ENCODE measurements at places on chromosomes 11 and 22.

- no peak for DNase-seq
These were observed 67.0 kb downstream of the SC5D start for GRCh38 chr11:121359591-121359990.

DNA sequence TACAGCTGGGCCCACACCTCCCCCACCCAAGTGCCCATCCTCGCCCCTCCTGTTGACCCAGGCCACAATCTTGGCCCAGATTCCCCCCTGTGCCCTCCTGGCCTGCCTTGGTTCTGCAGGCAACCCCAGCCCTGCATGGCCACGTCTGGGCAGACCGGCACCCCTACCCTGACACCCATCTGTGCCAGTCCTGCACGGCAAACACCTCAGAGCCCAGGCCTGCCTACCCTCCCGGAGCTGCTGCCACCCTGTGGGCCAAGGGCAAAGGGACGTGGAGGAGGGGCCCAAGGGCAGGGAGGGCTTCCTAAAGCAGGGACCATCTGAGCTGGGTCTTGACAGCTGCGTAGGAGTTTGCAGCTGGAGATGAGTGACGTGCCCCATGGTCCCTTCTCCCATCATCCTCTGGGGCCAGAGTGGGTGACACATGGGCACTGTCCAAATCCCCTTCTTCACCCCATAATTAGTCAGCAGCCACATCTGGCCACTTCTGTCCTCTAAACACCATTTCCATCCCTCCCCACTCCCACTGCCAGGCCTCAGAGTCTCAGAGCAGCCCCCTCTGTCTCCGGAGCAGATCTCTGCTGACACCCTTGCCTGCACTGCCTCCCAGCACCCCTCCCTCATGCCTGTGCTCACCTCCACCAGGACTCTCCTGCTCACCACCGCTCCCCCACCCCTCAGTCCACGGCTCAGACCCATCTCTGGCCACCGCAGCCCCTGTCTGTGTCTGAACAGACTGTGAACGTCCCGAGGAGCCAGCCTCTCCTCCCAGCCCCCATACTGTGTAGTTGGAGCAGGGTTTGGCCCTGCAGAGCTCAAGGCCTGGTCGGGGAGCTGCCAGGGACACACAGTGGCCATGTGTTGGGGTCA, 35.6 kb upstream of the PPARA start:
- no peak for DNase-seq

DNA sequence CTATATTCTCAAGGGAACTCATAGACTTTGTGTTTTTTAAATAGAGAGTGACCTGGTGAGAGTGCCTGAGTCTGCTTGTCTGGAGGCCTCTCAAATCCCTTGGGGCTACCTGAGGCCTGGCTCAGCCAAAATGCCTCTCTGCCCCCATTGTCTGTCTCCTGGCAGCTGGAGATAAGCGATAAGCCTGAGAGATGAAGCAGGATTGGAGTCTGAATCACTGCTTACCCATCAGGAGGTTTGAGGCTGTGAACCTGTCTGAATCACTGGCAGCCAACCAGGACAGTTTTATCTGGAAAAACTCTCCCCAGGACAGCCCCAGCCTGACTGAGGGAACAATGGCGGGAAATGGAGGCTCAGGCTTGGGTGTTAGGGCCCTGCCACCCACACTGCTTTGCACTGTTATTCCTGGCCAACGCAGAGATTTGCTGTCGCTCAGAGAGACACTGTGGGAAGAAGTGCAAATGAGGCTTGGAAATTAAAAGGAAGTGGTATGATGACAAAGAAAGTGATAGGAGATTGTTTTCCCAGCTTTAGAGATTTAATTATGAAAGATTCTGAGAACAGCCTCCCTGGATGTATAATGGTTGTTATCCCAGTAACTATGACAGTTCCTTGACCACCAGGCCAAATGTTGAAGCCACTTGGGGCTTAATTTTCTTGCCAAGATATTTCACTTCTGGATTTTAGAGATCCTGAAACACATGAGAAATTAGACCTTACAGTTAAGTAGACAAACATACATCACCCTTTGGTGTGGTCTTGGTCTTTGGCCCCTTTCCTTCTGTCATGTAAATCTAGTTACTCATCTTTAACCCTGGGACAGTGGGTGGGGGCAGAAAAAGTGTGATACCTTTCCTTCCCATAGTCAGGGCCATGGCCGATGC, 102.1 kb downstream of the RASSF10 start:
- no peak for DNase-seq

- DNase-seq, result no peak
These were observed 7.8 kb upstream of the LIF start for GRCh38 chr22:30254314-30254713.

DNA sequence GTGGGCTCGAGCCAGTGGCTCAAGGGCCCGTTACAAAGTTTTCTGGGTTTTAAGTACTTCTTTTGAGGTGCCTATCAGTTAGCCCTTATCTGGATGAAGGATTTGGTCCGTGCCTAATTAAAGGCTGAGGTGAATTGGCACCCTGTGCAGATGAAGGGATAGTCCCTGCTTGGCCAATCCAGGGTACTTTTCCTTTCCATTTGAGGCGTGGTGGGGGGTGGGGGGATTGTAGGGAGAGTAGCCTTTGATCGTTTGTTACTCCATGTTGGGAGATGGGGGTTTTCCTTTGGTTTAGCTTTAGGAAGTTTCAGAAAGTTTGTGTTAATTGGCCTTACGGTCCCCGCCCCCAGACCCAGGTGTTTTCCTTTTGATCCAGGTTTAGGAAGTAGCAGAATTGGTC, 170.8 kb downstream of the DDX10 start:
- DNase-seq, result no peak

DNA sequence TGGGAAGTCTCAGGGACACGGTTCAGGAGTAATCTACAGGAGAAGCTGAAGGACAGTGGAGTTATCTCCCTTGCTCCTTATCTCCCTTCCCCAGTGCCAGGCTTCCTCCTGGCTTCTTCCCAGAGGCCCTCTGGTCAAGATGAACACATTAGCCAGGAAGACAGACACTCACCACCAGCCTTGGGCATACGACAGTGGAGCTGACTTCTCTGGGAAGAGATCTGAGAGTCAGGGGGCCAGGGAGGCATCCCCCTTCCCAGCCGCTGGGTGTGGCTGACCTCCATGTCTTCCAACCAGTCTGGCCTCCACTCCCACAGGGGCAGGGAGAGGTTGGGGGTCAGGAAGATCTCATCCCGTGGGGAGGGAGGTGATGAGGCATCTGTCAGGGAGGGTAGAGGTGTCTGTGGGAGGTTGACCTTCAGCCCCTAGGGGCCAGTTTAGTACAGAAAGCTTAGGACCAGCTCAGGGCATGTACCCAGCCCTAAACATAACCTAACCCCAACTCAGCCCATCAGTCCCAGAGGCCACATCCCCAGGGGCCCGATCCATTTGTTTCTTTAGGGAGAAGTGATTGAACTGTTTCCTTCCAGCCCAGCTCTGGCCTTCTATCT, 12.7 kb downstream of the ROBO4 start:
- DNase-seq, result no peak

DNA sequence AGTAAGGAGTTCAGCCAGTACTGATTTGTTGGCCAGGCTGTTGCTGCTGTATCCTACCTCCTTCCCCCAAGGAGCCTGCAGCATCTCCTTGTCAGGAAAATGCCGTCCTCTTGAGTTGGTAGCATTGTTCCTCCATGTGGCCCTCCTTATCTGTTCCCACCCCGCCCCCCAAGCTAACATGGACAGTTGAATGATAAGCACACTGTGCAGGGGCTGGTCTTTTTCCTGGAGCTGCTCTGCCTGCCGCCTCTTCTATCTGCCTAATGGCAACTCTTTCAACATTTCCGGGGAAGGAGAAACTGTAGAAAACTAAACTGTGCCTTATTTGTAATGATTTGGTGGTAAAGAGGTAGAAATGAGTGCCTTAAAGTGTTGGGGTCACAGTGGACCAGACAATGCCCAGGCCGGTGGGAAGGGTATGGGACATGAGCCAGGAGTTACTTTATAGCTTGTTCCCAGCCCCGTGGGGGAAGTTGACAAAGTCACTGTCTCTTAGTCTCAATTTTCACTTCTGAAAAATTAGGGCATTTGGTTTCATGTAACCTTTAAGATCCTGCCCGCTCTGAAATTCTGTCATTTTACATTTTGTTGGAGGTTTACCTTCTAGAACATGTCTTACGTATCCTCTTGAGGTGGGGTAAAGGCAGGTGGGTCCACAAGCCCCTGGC, 4.5 kb downstream of the FAM118A start:
- DNase-seq, result no peak

DNA sequence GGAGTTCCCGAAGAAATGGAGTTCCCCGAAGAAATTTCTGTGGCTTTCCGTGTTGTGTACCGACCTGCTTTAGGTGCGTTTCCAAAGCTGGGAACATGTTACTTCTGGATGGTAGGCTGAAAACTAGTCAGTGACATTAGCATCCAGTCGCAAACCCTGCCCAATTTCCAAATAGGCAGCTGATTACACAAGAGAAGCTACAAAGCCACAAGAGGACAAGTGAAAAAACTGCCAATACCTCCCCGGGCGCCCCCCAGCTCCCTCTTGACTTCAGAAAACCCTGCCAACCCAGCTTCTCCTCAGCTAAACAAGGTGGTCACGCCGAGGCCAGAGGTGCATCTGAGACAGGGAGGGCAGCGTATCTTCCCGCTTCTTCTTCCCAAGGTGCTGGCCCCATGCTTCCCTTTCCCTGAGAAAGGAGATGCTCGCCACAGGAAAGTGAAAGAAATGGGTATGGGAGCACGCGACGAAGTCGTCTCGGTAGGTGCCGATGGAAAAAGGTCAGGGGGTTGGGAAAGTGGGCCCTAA, 551 bp downstream of the AGBL2 start:
- DNase-seq, result peak; percentile 39

DNA sequence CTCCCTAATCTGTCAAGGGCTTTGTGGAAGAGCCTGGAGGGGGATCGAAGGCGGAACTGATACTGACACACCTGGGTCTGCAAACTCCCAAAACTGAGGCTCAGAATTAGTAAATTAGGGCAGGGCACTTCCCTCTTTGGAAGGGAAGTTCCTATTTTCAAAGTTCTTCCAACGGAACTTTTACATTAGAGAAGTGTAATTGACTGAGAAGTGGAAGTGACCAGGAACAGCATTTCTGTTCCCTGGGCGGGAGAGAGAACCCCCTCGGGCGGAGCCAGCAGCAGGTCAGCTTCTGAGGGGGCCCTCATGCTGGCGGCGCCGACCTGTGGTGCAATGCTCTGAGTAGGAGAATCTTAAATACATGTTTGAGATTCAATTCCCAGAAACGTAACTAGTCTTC, 1.1 kb upstream of the CBL start:
- DNase-seq, result no peak

- peak; percentile 61 for DNase-seq
These were observed 23.9 kb upstream of the PANX2 start for GRCh38 chr22:50146439-50147238.

GRCh38 chr11:57641011-57641807, 8.5 kb downstream of the YPEL4 start:
- DNase-seq, result peak; percentile 24

GRCh38 chr22:38435010-38435409, 20.0 kb downstream of the KCNJ4 start:
- no peak for DNase-seq

DNA sequence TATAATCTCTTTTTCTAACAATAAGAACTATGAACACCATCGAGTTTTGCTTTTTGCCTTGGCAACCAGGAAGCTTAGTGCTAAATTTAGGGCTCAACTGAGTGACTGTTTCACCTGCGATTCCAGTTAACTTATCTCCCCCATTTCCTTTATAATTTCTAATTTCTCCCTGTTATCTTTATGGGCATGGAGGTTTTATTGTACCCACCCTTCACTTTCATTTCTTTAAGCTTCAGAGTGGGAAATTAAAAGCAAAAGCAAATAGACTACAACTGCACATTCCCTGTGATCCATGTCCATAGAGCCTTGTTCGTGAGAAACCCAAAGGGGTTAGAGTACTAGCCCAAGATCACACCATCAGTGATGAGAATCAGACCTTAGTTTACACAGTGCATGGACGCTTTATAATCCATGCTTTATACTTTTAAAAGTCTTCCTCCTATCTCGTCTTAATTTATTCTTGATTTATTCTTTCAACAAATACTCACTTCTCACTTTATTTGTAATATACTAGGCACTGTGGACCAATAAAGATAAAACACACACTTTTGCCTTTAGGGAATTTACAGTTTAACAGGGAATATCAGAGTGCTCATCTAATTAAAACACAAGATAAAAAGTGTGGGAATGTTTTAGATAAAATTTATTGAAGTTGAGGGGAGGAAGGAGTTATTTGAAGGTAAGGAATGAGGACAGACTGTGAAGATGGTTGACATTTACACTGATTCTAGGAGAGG, 40.6 kb downstream of the ADAMTS15 start:
- no peak for DNase-seq

- DNase-seq, result no peak
These were observed 12.9 kb upstream of the WT1 start for GRCh38 chr11:32448232-32448631.

DNA sequence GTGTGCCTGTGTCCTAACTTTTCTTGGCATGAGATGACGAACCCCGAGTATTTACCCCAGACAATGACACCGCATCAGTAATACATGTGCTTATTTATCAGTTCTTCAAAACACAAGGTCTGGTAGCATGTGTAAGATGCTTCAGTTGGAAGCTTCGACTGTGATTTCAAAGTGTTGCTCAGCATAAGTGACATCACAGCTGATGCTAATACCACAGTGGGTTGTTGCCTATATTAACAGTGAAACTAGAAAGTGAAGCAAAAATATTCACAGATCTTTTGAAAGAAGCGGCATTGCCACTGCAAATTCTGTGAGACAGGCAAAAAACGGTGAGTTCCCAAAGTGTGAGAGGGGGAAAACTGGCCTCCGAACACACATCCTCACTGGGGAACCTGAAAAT, 18.4 kb upstream of the TTC12 start:
- DNase-seq, result no peak

DNA sequence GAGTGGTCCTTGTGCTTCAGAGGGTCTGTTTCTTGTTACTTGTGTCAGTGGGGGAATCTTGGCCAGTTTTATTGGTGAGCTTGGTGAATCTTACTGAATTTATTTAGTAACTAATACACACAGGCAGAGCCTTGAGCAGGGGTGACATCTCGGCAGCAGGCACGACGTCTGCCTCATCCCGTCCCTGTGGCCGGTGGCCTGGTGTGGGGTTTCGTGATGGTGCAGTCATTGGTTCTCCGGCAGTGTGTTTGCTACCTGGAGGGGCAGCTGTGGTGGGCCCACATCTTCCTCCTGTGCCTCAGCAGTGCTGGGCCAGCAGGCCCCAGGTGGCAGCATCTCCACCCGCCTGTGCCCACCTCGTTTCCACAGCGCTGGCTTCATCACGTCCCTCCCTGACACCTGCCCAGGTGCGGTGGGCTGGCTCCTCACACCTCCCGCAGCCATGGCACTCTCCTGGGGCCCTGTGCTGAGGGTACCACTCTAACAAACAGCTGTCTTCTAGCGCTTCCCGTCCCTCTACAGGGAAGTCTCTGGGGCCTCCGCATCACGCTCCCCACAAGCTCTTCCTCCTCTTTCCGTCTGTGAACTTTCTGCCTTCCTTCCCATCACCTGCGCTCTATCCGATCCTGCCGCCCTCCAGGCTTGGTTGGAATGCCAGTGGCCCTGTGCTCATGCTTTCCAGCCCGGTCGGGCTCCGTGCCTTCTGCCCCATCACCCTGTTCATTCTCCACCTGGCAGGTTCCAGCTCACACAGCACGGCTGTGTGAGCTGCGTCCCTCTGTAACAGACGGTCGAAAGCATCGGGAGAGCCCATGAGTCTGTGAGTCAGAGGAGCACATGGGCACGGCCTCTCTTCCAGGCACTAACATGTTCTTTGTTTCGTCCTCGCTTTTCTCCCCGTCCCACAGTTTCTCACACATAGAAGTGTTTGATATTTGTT, 203.4 kb downstream of the TBC1D22A start:
- DNase-seq, result no peak

- no peak for DNase-seq
These were observed 4.3 kb downstream of the CBX7 start for GRCh38 chr22:39148026-39148726.
